ENCODE measurements at places on chromosomes 4 and X.
A peak's percentile ranks its signal among the peaks of the same experiment; 100 is the strongest.

GRCh38 chr4:53676402-53676871 is 85.2 kb upstream of the LNX1 start:
- no peak for DNase-seq

GRCh38 chr4:33111117-33111516 is 2390.9 kb downstream of the PCDH7 start:
- DNase-seq = no peak

- DNase-seq = no peak
Measured at GRCh38 chr4:174855050-174855449, 26.0 kb upstream of the GLRA3 start.

GRCh38 chr4:188015025-188015940 is 19.7 kb downstream of the ZFP42 start:
- DNase-seq = no peak

DNA sequence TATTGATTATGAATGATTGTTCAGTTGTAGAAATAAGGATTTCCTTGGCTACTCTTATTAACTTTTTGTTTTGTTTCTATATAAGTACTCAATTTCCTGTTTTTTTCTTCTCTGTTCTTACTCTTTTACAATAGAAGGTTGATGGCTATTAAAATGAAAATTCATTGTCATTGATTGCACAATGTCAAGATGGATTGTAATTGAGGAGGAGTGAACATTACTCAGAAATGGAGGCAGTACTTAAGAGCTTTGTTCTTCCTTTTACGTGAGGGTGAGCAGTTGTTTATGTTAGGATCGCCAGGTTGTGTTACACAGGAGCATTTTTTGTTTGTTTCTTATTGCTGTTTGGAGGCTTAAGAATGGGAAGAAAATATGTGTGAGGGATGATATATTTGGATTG is 2062.4 kb downstream of the ARAP2 start:
- DNase-seq = no peak

DNA sequence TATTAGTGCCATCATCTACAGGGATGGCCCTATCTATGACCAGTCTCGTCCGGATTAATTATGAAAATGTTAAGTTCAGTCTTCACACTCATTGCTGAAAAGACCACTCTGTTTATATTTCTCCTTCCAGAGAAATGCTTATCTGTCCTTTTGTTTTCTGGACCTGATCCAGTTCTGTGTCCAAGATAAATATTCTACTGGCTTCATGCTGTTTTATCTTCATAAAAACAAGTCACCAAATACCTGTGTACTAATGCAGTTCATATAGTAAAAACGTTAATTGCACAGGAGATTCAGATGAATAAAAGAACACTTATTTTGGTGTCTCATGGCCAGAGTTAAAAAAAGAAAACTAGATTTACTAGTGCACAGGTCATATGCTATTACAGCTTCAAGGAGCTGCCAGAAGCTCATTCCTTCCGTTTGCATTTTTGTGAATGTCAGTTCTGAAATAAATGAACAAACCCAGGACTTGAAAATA is 17.3 kb downstream of the FNIP2 start:
- DNase-seq = no peak

- no peak for DNase-seq
Measured at GRCh38 chrX:118350221-118350620, 4.3 kb downstream of the WDR44 start.

DNA sequence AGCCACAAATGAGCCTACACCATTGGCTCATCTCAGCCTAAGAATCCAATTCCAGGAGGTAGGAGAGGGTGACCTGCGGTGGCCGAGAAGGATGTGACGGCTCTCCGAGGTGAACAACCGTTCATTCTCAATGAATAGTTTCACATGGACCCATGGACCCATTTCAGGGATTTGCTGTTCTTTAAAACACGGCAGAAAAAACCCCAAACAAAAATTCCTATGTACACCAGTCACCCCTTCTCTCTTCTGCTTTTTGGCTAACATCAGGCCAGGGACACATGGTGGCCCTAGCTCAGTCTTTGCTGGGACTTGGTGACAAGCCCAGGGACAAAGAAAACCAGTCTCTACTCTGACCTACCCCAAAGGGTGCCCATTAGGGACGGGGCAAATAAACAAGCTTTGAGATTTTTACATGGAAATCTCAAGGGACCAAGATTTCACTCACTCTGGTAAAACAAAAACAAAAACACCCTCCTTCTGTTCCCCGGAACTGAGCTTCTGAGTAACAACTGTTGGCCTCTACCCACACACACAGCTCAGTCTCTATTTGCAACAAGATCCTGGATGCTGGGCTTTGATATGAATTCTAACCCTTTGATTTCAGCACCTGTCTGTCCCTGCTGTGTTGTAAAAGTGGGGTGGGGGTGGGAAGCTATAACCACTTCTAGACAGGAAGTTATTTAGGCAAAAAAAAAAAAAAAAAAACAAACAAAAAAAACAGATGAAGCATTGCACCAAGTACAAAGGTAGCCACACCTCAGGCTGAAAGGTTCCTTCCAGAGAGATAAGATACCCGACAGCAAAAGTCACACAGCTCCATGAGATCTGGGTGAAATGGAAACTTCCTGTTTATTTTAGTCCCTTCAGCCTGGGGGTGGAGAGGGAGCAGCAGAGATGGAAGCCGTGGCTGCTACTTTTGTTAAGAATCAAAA is 49.0 kb downstream of the DDX3X start:
- DNase-seq = no peak

DNA sequence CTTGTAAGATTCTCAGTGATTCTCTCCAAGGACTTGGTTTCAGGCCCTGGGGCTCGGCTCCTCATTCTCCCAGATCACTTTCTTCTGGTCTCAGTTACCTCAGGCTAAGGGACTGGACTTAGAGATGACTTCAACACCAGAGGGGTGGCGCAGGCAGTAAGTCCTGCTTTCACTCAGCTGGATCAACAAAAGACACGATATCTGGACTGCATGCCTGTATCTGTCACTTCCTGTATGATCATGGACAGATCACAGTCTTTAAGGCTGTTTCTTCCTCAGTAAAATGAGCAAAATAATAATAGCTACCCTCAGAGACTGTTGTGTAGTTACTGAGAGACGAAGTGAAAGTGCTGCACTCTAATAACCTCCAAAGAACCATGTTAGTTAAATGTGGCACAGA is 19.5 kb upstream of the CXCR3 start:
- DNase-seq = no peak

DNA sequence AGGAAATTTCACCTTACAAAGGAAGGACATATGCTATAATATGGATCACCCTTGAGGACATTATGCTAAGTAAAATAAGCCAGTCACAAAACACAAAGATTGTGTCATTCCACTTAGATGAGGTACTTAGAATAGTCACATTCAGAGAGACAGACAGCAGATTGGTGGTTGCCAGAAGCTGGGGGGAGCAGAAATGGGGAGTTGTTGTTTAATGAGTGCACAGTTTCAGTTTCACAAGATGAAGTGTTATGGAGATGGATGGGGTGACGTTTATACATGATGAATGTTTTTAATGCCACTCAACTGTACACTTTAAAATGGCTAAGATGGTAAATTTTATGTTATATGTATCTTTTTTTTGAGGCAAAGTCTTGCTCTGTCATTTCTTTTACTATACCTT is 14.8 kb upstream of the SPON2 start:
- no peak for DNase-seq

DNA sequence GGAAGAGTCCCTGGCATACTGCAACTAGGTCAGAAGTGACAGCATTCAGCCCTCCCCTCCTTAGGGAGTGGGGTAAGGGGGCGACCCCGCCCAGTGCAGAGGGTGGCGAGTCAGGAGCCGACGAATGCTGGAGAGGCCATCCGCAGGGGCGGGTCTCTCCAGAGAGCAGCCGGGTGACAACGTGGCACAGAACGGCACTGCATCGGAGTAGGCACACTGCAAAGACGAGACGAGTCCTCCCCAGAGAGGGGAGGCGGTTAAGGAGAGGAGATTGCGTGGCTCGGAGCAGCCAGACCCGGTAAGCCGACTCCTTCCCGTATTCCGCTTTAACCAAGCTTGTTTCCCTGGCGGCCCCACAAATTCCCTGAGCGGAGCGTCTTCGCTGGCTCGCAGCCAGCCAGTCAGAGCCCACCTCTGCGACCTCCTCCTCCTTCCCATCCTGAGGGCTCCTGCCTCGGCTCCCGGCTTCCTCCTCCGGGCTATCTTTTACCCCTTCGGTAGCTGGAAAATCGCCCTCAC is 54.9 kb downstream of the LINC00632 start:
- peak; percentile 22 for DNase-seq

GRCh38 chrX:16629909-16630308 is 20.0 kb upstream of the S100G start:
- DNase-seq = no peak

- DNase-seq = peak; percentile 55
Measured at GRCh38 chrX:106726485-106727437, at the start of gene RNF128. Gene RNF128 (plus strand): TSS chrX:106726701. CDS start chrX:106726914, 213 bp downstream.

GRCh38 chr4:7697343-7697742 is 242.3 kb downstream of the AFAP1 start:
- DNase-seq = no peak

GRCh38 chrX:66680451-66680850 is 41.6 kb upstream of the EDA2R start:
- peak; percentile 2 for DNase-seq

GRCh38 chr4:163618845-163619244 is 124.4 kb downstream of the TMA16 start:
- DNase-seq = no peak
